ENCODE measurements at places on chromosomes 7 and 10.
A peak's percentile ranks its signal among the peaks of the same experiment; 100 is the strongest.

GRCh38 chr7:135257-135653 is 57.1 kb upstream of the FAM20C start:
- DNase-seq = no peak

- no peak for DNase-seq
These were observed 9.3 kb downstream of the ZNF212 start for GRCh38 chr7:149248777-149249176.

- no peak for DNase-seq
These were observed 20.9 kb downstream of the AKR1D1 start for GRCh38 chr7:138097064-138097741.

DNA sequence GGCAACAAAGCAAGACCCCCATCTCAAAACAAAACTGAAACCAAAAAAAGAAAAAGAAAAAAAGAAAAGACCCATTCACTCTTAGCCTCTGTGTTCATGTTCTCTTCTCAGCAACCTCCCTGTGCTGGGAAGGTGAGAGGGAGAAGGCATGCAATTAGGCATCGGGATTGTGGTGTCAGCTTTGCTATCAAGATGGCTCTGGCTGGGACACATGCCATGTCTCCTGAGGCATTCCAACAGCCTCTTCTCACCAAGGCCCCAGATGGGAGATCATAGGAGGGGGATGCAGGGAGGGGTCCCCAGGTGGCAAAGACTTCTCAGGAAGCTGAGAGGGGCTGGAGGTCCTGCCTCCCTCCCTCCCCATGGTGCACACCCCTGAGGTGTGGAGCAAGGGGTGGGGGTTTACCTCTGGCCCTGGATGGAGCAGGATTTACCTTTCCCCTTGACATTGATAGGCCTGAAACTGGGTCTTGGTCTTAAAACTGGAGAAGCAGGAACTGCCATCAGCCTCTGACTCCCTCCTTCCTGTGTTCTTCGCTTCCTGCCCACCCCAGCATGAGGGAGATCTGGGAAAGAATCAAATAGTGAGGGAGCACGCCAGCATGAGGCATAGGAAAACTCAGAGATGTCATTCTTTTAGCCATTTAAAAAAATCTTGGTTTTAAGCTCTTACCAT is 96.2 kb upstream of the DUSP5 start:
- DNase-seq = no peak

GRCh38 chr10:130443066-130443465 is 306.9 kb downstream of the GLRX3 start:
- no peak for DNase-seq

- DNase-seq = peak; percentile 46
These were observed 9.4 kb downstream of the NXPH1 start for GRCh38 chr7:8442814-8443304.

DNA sequence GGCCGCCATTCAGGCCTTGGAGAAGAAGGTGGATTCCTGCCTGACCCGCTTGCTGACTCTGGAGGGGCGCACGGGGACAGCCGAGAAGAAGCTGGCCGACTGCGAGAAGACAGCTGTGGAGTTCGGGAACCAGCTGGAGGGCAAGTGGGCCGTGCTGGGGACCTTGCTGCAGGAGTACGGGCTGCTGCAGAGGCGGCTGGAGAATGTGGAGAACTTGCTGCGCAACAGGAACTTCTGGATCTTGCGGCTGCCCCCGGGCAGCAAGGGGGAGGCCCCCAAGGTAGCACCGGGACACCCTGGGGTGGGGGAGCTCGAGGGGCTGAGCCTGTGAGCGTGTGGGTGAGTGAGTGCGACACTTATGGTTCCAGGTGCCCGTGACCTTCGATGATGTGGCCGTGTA is 4.5 kb downstream of the ZNF783 start:
- no peak for DNase-seq

- DNase-seq = no peak
These were observed 379.0 kb upstream of the FZD8 start for GRCh38 chr10:36021096-36021495.

DNA sequence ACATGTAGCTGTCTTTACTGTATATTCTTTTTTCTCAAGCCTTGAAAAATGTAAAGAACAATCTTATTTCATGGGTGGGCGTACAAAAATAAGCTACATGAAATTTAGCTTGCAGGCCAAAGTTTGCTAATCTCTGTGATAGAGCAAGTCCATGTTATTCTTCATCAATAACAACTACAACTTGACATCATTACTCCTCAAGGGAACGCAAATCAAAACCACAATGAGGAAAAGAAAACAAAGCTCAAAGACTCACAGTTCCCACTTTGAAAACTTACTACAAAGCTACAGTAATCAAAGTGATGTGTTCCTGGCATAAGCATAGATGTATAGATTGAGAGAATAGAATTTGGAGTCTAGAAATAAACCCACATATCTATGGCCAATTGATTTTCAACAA is 62.5 kb downstream of the GNA12 start:
- DNase-seq = no peak

DNA sequence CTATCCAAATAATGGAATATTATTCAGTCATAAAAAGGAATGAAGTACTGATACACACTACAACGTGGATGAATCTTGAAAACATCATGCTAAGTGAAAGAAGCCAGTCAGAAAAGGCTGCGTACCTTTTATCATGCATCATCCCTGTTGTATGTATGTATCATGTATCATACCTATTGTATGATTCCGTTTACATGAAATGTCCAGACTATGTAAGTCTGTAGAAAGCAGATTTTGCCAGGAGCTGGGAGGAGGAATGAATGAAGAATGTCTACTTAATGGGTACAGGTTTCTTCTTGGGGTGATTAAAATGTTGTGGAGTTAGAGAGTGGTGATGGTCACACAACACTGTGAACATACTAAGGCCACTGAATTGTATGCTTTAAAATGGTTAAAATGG is 135.9 kb upstream of the KLF14 start:
- DNase-seq = no peak

GRCh38 chr7:74656441-74656836 is 1.1 kb upstream of the GTF2I start:
- peak; percentile 30 for DNase-seq

DNA sequence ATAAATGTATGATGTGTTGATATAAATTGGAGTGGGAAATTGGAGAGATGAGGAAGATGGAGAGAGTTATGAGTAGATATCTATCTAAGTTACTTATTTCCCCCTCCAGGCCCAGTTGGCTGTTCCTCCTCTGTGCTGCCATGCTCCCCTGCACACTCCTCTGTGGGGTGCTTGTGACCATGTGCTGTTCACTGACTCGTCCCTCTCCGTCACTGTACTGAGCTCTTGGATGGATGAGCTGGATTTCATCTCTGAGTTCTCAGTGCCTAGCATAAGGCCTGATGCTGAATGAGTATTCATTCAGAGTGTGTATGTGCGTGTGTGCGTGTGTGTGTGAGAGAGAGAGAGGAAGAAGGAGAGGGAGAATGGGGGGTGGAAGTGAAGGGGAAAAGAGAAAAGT is 14.5 kb downstream of the OR9A2 start:
- DNase-seq = no peak

- no peak for DNase-seq
These were observed 861 bp downstream of the NRBF2 start for GRCh38 chr10:63133821-63134557.

DNA sequence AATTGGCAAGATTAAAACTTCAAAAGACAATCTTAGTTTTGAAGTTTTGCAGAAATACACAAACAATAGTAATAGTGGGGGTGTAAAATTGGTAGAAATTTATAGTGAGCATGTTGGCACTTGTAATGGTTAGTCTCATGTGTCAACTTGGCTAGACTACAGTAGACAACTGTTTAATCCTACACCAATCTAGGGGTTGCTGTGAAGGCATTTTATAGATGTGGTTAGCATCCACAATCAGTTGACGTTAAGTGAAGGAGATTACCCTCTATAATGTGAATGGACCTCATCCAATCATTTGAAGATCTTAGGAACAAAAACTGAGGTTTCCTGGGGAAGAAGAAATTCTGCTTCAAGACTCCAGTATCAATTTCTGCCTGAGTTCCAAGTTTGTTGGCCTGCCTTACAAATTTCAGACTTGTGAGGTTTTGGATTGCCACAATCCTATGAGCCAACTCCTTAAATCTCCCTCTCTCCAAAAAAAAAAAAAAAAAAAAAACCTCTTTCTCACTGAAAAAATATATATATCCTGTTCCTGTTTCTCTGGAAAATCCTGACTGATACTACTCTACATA is 531.6 kb upstream of the IGFBP3 start:
- DNase-seq = no peak

- no peak for DNase-seq
These were observed 57.4 kb upstream of the SVIL start for GRCh38 chr10:29692121-29692539.

- no peak for DNase-seq
These were observed 201.2 kb upstream of the SEMA3E start for GRCh38 chr7:83850125-83850524.

DNA sequence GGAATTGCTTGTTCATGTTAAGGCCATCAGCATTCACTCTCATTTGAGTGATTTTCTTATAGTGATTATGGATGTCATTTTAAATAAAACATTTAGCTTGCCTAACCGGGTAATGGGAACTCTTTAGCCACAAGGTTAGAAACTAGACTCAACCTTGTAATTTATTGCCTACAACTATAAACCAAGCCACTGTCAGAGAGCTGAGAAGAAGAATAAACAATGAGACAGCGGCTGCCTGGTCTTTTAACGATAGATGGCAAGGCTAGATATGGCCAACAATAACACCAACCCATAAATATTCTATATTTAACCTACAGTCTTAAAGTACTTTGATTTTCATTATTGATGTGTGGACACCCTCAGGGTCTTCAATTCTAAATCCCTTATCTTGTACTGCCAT is 27.8 kb upstream of the INHBA start:
- DNase-seq = no peak

- DNase-seq = no peak
These were observed 658.1 kb upstream of the MGMT start for GRCh38 chr10:128808921-128809440.

- no peak for DNase-seq
These were observed 799.7 kb upstream of the IGFBP3 start for GRCh38 chr7:46720761-46721160.

GRCh38 chr10:75295868-75296441 is 60.2 kb upstream of the COMTD1 start:
- DNase-seq = no peak

GRCh38 chr7:101705331-101705730 is 76.2 kb upstream of the MYL10 start:
- DNase-seq = no peak

GRCh38 chr10:102761981-102762380 is 18.2 kb downstream of the WBP1L start:
- no peak for DNase-seq

GRCh38 chr7:132243463-132243862 is 332.8 kb downstream of the PLXNA4 start:
- DNase-seq = no peak

DNA sequence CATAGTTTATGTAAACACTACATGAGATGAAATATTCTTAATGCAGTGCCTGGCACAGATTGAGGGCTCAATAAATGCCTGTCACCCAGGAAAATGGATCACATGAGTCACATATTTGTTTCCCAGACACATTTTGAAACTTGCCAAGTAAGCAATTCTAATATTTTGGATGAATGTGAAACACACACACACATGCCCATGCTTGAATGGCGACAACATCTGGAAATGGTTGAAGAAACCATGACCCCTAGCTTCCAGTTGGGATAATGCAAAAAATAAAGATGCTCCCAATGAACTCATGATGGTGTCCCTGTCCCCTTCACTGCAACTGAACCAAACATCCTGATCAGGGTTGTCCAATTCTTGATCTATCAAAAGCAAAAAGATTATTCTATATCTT is 797.3 kb downstream of the XPNPEP1 start:
- DNase-seq = no peak

GRCh38 chr7:155276800-155277375 is 20.8 kb upstream of the INSIG1 start:
- DNase-seq = no peak

DNA sequence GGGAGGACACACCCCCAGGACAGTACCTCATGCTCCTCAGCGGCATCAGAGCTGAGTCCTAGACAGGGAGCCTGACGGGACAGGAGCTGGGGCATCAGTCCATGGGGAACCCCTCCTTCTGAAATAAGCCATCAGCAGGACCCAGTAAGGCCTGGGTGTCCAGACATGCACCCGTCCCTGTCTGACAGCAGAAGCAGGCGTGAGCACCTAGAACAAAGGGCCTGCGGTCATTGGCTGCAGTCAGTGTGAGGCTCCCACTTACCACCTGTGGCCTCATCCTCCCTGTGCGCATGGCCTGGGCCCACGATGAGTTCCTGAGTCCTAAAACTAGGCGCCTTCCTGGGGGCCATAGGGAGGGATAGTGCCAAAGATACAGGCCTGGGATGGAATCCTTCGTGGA is 484.7 kb downstream of the PTPRN2 start:
- DNase-seq = no peak

GRCh38 chr7:157514746-157515145 is 177.9 kb downstream of the DNAJB6 start:
- DNase-seq = no peak

GRCh38 chr10:92755725-92756124 is 66.0 kb downstream of the HHEX start:
- no peak for DNase-seq
